ENCODE measurements at places on chromosomes 11 and 22.

- no peak for DNase-seq
Measured at GRCh38 chr22:36874309-36874696, 13.5 kb downstream of the NCF4 start.

DNA sequence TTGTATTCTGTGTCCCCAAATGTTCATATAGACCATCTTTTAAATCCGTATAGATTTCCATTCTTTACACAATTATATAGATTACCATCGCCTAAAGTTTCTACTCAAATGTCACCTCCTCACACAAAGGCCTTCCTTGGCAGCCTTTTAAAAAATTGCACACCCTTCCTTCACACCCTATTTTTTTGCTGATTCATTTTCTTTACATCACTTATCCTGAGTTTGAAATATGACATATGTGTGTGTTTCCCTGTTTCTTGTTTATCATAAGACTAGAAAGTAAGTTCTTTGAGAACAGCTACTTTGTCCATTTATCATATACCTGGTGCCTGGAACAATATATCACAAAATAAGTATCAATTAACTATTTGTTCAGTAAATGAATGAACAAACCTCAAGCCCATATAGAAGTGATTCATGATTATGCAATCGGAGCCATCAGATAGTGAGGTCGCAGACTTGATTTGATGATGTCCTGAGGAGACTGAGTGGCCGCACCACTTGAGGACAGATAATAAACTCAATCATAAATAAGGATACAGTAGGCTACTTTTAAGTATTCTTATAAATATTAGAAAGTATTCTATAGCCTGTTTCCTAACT lies 327.4 kb upstream of the ZC3H12C start:
- no peak for DNase-seq

GRCh38 chr11:118154641-118155040 lies 2.0 kb upstream of the SCN4B start:
- no peak for DNase-seq

DNA sequence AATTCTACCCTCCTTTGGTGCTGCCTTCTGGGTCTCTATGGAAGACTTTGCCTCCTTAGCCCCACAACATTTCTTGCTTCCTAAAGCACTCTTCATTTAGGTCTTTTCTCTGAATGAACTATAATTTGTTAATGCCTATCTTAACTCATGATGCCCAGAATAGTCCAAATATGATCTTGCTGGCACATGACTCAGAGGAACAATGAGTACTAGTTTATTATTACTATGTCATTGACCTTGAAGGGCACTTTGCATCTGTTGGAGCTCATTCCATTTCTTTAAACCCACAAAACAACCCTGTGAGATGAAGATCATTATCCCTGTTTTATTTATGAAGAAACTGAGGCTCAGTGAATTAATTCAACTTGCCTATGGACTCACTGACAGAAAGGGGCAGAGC lies 320.2 kb upstream of the PLET1 start:
- DNase-seq = no peak

GRCh38 chr11:124801014-124801413 lies 808 bp upstream of the MSANTD2 start:
- DNase-seq = no peak

- no peak for DNase-seq
Measured at GRCh38 chr11:126917531-126918204, 82.9 kb downstream of the KIRREL3 start.

DNA sequence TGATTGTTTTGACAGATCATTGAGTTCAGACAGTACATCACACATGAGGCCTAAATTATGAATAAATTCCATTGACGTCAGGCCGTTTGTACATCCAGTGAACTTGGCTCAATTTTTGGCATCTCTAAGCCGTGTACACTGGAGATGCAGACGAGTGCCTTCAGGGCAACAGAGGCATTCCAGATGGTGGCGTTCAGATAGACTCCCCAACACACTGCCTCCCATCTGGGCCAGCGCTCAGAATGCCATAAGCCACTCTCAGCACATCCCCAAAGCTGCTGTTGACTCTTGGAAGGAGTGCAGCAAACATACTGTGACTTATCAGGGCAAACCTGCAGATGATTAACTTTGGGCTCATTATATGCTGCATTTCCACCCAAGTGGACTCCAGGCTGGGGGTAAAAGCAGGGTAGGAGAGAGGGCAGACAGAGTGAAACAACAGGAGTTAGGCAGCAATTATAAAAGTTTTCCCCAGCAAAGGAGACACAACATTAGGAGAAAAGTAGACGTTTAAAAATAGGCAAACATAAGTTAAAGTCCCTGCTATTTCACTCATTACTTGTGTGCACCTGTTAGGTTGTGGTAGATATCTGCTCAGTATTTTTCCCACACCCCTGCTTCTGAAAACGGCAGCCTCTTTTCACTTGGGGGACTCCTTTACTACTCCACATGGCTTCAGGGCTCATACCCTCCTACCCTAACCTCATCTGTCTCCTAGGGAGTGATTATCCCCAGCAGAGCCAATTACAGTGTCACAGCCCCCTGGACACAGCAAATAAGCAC lies 60.2 kb upstream of the PDE3B start:
- DNase-seq = no peak

DNA sequence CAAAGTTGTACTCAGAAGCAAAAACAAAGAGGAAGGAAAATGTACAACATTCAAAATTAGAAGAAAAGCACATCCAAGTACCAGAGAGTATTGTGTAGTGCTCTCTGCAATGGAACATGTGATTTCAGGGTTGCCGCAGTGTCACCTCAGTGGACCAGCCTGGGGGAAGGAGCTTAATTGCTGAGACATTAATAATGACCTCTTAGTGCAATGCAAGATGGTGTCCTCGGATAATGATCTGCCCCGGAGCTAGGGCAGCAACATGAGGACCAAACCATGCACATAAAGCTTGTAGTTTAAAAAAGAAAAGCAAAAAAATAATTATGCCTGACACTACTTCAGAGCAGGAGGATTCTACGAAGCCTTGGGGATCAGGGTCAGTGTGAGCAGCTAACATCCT lies 11.3 kb upstream of the JHY start:
- DNase-seq = no peak

GRCh38 chr11:69638941-69639681 lies 1.8 kb upstream of the CCND1 start:
- DNase-seq = no peak

DNA sequence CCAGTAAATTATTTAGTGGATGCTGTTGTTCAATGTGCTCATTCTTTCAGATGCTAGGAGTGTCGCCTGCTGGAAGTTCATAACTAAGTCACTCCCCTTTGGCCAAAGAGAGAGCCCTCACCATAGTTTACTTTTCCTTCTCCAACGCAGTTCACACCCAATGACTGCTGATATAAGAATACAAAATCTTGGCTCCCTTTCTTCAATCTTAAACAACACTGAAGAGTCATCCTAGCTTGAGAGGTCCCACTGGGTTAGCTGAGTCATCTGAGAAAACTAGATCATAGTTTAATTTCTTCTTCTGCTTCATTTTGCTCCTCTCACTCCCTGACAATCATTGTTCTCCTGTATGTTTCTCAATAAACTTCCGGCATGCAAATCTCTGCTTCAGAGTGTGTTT lies 5.4 kb upstream of the OR52L1 start:
- DNase-seq = no peak

GRCh38 chr11:107711861-107712755 lies at the start of gene SLN:
Gene SLN, minus strand, starts transcription at chr11:107712056.
- DNase-seq = no peak

GRCh38 chr11:69116671-69117070 lies 39.1 kb upstream of the SMIM38 start:
- no peak for DNase-seq

- no peak for DNase-seq
Measured at GRCh38 chr11:125903711-125904659, at the start of gene DDX25. Gene DDX25, plus strand, starts transcription at chr11:125904508. Its CDS starts 10 bp downstream, at chr11:125904518.

DNA sequence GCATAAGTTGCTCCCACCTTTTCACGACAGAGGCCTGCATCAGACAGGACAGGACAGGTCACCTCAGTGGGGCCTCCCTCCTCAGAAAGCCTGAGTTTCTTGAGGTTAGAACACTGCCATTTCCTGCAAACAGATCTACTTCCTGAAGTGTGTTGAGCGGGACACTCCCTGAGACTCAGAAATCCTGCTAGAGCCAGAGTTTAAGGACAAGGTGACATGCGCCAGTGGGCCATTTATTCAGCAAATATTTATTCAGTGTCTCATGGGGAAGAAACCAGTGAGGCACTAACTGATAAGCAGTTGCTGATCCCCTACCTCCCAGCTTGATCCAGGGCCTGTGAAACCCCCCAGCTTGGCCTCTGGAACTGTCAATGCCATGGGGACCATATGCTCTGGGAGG lies 454.6 kb downstream of the SOX6 start:
- DNase-seq = no peak

GRCh38 chr11:76152741-76153570 lies 53.3 kb downstream of the WNT11 start:
- DNase-seq = no peak

GRCh38 chr22:36017651-36018091 lies 11.0 kb downstream of the RBFOX2 start:
- no peak for DNase-seq

DNA sequence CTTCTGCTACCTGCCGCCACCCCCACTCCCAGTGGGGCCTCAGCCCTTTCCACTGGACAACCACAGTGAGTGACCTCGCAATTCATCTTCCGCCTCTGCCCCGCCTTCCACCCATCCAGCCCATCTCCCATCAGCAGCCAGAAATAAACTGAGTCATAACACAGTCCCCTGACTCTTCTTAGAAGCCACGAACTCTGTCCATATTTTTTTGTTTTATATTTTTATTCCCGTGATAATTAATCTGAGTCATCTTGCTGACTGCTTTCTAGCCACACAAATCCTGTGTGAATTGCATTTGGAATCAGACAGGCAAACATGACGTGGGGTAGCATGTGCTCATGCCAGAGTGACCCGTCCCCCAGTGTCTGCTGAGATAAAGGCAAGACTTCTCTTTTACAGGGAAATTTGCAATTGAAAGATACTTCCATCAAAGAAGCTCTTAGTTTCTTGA lies 7.0 kb downstream of the FADD start:
- no peak for DNase-seq

GRCh38 chr11:12678991-12679390 lies 4.8 kb downstream of the TEAD1 start:
- DNase-seq = no peak

GRCh38 chr22:25172153-25172552 lies 27.5 kb upstream of the CRYBB3 start:
- DNase-seq = no peak

DNA sequence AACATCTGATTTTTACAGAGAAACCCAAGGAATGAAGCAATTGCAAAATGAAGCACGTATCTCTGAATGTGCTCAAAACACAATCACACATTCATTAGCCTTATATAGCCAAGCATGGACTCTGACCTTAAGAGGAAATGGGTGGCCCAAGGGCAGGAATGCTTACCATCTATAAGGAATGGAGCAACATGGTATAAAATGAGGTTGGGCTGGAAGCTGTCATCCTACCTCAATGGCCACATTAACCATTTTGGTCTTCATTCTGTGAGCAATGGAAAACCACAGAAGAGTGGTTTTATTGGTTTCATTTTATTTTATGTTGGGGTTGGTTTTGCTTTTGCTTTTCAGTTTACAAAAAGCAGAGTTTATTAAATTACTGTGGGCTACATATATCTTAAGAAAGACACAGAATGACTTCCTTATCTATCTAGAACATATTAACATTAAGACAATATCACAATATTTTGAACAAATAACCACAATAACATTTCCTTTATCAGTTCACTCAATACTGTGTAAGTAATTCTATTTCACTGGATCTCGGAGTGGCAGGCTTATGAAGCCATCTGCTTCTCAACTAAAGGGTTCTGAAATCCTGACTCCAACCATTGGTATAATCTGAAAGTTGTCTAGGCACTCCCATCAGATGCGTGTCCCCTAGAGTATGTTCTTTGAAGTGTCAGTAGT lies 10.8 kb upstream of the MS4A13 start:
- DNase-seq = no peak

GRCh38 chr11:5196067-5196466 lies 4.4 kb downstream of the OR51V1 start:
- DNase-seq = no peak

DNA sequence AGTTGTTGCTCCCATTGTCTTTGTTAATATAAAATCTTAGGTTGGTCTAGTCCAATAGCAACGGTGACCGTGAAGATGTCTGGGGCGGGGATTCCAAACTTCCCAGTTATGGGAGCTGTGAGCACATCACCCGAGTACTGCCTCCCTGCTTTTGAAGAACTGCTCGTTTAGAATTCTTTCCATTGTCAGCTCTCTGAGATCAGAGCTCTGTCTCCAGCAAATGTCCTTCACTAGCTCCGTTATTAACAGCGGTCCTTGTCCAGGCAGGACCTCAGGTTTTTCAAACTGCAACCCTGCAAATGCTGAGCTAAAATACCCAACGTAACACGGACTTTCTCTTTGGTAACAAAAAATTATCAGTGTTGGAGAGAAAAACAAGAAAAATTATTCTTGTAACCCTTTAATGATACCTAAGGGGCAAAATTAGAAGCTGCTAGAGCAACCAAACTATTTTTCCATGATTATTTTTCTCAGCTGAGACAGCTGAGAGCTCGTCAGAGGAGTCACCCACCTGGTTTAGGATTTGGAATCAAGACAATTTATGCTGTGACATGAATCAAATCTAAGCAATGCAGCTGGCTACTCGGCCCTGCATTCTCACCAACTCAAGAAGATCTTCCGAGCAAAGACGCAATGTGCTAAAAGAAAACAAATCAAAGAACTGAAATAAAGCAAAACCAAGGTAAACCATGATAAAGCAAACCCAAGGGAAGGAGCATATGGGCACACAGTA lies 15.1 kb upstream of the EFCAB6 start:
- no peak for DNase-seq

DNA sequence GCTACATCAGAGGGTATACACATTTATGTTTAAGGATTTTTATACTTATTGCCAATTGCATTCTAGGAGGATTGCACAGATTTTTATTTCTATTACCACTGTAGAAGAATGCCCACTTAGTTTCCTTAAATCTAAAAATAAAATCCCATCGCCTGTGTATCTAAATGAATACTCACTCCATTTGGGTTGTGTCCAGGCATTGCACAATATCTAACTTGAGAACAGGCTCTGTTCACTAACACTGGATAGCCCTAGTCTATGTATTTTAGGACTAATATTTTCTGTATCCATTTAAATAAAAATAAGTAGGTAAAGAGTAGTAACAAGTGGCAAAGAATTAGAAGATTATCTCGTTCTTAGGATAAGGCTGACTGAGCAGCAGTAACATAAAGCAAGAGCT lies 4.1 kb downstream of the C11orf52 start:
- DNase-seq = no peak

GRCh38 chr22:39117585-39118191 lies 20.6 kb downstream of the APOBEC3H start:
- DNase-seq = peak; percentile 66
